Uterus (tissue), 4 donors: ENCODE measurements at places on chromosomes 1 and 21. TPM values are rescaled to one million over a fixed set of nuclear protein-coding genes. Genes with fewer than 3 reads are reported as not detected.
A peak's percentile ranks its signal among the peaks of the same experiment; 100 is the strongest.

Gene RPE65
- total RNA-seq, result not detected

Gene CRTC2
- 5.9 TPM for total RNA-seq

Gene VHLL
- total RNA-seq, result not detected

DNA sequence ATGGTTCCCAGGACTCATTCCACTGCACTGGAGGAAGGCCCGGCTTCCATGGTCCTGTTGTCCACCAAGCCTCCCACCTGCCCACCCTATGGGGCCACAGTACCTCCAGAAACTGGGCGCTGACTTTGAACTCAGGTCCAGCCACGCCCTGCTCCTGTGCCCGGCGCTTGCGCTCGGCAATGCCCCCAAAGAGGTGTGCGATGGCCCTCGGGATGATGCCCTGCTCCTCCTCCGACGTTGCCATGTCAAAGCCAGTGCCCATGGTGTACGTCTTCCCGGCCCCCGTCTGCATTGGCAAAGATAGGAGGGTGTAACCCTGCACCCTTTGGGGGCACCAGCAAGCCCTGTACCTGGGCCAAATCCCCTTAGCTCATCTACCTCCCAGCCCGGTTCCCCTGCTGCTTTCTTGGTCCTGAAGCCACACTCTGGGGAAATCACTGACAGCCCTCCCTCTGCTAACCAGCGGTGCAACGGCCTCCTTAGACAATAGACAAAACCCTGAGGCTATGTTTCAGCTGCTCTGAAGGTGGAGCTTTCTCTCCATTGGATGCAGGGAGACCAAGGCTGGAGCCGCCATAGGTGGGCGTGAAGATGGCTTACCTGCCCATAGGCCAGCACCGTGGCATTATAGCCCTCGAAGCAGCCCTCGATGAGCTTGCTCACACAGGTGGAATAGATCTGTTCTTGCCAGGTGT lies 14.7 kb downstream of the KIF21B start:
- H3K36me3 ChIP-seq, result no peaks in the 10 kb centered on the region
- H3K27ac ChIP-seq, result no peak overlapping the region
- H3K4me1 ChIP-seq, result no peaks in the 10 kb centered on the region
- no peaks in the 10 kb centered on the region for H3K27me3 ChIP-seq

GRCh38 chr1:23581219-23581618 lies 21.9 kb upstream of the ID3 start:
- no peaks in the 10 kb centered on the region for H3K27me3 ChIP-seq
- H3K27ac ChIP-seq, result peak overlapping the region; percentile 51
- peak; percentile 54 for DNase-seq

GRCh38 chr1:202966006-202966898 lies 805 bp downstream of the CYB5R1 start:
- H3K4me3 ChIP-seq, result peak overlapping the region; percentile 57
- no peaks in the 10 kb centered on the region for H3K27me3 ChIP-seq
- peak overlapping the region; percentile 94 for H3K27ac ChIP-seq
- no peaks in the 10 kb centered on the region for H3K4me1 ChIP-seq
- DNase-seq, result no peak
